RWPE2 (cell line): ENCODE measurements at places on chromosomes 1 and 21.

DNA sequence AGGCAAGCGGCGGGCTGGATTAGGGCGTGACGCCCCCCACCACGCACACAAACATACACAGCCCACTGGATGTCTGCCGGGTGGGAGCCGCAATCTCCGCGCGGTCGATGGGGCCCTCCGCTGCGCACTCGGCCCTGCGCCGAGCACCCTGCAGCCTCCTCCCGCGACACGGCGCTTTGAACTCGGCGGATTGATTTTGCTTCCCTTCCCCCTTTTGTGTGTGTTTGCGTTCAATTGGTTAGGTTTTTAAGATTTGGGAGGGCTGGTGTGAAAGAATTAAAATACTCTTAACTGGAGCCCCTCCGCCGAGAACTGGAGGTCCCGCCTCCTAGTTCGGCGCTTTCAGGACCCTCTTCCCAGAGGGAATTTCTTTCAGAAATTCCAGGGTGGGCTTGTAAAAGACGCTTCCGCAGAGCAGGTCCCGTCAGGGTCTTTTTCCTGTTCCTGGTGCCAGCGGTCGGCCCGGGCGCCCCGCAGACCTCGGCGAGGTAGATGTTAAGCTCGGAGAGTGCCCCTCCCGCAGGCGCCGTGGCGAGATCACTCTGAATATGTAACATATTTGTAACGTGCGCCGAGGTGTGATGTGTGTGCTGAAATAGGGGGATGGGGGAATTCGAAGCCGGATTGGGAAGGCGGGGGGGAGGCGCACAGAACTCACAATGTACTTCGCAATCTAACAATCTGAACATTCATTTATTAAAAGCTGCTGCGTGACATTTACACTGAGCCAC is 8.0 kb upstream of the BARHL2 start:
- DNase-seq, result no peak

DNA sequence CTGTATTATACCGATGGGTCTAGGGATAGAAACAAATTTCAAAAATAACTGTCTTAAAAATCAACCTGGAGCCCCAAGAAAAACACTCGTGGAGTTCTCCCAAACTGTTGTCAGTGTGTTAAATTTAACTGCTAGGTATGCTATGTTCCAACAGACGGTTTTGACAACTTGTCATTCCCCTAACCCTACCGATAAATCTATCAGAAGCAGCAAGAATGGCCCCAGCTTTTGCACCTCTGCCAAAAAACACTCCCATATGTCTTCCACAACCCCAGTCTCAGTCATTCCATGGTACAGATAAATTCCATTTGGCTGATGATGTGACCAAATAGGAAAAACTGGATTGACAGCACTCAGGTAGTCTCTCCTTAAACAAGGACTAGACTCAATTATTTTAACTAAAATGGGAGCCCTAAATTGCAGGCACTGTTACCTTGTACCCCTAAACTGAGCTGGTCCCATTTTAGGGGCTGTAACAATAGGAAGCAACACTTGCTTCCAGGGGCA is 4.9 kb downstream of the UCHL5 start:
- no peak for DNase-seq

DNA sequence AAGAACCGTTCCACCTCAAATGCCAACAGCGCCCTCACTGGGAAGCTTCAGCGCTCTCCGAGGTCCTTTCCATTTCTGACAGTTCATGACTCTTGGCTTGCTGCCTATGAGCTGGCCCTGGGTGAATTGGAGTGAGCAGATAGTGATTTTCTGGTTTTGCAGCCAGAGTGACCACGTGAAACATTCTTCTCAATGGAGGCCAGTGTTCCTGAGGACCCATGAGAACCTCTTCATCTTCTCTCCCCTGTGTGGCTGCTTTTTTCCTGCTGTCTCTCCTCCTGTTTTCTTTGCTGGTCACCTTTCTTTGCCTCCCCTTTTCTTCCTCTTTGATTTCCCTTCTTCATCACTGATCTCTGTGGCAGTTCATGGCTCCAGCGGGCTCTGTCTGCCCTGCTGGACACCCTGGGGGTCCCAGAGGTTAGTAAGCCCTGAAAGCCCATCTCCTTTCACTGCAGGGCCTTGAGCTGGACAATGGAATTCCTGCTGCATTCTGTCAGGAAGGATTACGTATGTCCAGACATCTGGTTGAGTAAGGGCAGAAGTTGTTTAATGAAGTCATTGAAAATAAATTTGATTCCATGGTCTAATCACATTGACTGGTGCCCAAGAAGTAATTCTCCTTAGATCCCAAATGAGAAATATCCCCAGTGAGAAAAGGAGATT is 29.9 kb downstream of the VASH2 start:
- DNase-seq, result no peak

DNA sequence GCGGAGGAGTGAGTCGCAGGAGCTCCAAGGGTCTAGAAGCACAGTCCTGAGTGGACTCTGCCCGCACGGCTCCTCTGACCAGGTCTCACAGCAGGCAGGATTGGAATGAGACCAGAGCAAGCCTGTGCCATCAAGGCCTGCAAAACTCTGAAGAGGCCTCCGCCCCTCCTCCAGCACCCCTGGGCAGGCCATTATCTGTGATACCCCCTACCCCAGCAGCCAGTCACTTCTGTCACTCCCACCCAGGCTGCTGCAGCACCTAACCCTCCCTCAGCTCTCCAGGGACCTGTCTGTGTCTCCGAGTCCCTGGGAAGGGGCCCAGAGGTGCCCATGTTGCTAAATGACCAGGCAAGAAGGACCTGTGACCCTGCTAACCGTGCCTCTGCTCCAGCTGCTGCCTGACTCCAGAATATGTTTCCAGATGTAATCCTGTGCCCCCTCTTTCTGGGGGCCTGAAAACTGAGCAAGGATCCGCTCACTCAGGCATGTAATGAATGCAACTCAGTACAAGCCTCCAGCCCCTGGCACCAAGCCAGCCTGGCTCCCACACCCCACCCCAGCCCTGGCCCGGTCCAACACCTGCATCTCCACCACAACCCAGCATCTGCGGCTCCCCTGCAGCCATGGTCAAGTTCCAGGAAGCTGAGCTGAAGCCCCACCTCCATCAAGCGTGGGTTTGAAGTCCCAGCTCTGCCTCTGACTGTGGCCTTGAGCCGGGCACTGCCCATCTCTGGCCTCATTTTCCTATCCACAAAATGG is 22.1 kb upstream of the COL16A1 start:
- no peak for DNase-seq

- no peak for DNase-seq
These were observed 159.0 kb upstream of the ZNHIT6 start for GRCh38 chr1:85867189-85867588.

GRCh38 chr1:223344491-223344890 is 19.5 kb downstream of the SUSD4 start:
- no peak for DNase-seq

GRCh38 chr1:156663178-156663577 is 14.0 kb downstream of the NES start:
- DNase-seq, result no peak

DNA sequence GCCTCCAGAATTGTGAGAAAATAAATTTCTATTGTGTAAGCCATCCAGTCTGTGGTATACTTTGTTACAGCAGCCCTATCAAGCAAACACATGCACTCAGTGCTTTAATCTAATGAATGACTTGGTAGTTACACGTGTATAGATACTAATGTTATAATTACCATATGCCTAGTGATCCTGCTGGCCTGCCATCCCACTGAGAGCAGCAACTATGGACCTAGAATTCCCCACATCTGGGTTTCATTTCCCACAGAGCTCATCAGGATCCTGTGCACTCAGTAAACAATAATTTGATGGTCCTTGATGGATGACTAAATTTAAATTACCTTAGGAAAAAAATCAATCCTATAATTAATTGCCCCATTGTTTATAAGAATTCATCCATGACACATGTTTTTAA is 86.5 kb upstream of the RGS1 start:
- DNase-seq, result no peak

- DNase-seq, result no peak
These were observed 167.1 kb downstream of the ATP6V1G3 start for GRCh38 chr1:198373376-198373775.

GRCh38 chr1:22489823-22490222 is 38.2 kb downstream of the ZBTB40 start:
- DNase-seq, result no peak

GRCh38 chr1:91559838-91560565 is 59.4 kb downstream of the CDC7 start:
- DNase-seq, result no peak

GRCh38 chr1:117392771-117393170 is 25.5 kb downstream of the MAN1A2 start:
- DNase-seq, result no peak

GRCh38 chr1:50181027-50181663 is 72.4 kb downstream of the ELAVL4 start:
- DNase-seq, result no peak

DNA sequence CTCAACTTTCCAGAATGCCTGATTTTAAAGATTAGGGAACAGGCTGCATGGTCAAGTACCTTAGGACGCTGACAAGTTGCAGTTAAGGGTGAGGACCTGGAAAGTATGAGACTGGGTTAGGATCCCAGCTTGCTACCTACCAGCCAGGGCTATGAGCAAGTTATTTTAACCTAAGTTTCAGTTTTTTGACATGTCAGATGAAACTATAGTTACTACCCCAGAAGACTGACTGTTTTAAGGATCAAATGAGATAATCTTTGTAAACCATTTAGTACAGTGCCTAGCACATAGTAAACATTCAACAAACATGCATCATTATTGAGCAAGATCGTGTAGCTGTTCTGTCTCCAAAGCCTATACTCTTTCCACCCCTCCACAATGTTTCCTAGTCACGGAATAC is 14.4 kb downstream of the THEMIS2 start:
- no peak for DNase-seq

- DNase-seq, result no peak
These were observed 13.9 kb downstream of the CXADR start for GRCh38 chr21:17526776-17527175.
